Stimulated activated CD4-positive, alpha-beta T cell treated with anti-CD3 and anti-CD28 coated beads, TNF-alpha, amount 100 ng/mL, for 48 hours (primary cell): ENCODE measurements at places on chromosomes 7 and 10.
A peak's percentile ranks its signal among the peaks of the same experiment; 100 is the strongest.

GRCh38 chr10:98242823-98243222 lies 25.2 kb downstream of the LOXL4 start:
- no peak for DNase-seq

DNA sequence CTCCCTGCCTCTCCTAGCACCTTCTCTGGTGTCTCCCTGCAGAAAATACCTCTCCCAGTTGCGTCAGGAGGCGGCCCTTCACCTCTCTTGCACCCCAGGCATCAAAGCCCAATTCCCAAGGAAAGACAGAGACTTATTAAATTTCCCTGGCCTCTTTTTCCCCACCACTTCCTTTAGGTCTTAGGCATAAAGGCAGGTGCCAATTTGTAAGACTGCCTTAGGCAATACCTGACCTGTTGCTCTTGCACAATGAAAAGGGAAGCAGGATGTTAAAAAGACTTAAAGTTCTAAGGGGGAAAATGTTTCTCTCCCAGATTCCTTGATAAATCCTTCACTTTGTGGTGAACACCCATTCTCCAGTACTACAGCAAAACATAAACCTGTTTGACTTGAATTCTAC lies 186.7 kb downstream of the SLC25A13 start:
- DNase-seq: no peak

- no peak for DNase-seq
These were observed 149.7 kb downstream of the RNF216 start for GRCh38 chr7:5631752-5632151.

DNA sequence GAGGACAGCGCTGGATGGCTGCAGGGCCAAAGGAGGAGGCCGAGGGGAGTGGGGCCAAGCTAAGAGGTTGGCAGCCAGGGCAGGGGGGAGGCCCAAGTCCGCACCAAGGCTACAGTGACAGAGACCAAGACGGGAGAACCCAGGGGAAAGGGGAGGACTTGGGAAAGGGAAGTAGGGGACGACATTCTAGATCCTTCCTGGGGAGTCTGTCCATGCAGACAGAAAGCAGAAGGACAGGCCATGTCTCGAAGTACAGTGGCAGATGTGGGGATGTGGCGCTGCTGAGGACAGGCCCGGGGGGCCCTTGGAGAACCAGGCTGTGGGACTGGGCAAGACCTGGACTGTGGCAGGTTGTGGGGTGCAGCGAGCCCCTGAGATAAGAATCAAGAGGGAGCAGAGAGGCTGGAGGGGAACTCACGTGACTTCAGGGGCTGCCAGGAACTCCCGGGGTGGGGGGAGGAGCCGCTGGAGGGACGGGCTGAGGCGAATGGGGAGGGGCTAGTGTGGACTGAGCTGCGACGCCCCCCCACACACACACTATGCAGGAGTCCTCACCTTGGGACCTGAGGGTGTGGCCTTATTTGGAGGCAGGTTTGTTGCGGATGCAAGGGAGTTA lies 68.5 kb upstream of the TNRC18 start:
- DNase-seq: no peak

DNA sequence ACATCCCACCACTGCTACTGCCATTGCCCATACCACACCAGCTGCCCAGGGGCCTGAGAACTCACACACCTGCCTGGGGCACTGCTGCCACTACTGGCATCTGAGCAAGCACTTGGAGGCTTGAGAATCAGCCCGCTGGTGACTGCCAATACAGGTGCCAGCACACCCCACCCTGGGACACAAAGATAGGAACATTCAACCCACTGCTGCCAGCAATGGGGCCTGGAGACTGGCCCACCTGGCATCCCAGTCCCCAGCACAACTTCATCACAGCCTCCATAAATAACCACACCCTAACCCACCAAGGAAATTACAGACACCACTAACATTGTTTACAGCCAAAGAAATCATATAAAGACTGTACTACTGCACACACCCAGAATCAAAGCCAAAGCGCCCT lies 115.9 kb downstream of the SLC16A9 start:
- no peak for DNase-seq

- DNase-seq: no peak
These were observed 17.0 kb downstream of the TRPV5 start for GRCh38 chr7:142916508-142916907.

- DNase-seq: peak; percentile 46
These were observed 29.3 kb upstream of the ADD3 start for GRCh38 chr10:109978481-109978880.

GRCh38 chr10:131251146-131251541 lies 60.4 kb downstream of the TCERG1L start:
- DNase-seq: no peak

GRCh38 chr7:93629291-93629801 lies 54.8 kb upstream of the CALCR start:
- no peak for DNase-seq

GRCh38 chr7:102823390-102824119 lies 74.8 kb downstream of the FAM185A start:
- DNase-seq: no peak

DNA sequence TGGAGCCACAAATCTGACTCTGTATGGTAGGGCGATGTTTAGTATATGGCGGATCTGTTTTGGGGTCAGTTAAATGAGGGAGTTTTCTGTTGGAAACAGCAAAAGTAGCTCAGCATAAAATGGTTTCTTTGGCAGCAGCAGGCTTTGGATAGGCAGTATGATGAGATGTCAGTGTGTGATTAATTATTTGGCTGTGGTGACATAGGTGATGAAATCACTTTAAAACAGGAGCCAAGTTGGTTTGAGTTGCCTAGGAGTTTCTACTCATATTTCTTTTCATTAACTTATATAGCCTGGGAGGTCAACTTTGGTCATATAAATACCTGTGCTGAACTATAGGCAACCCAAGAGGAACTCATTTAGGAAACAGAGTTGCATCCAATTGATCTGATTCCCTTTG lies 291.2 kb downstream of the LRMDA start:
- DNase-seq: no peak

GRCh38 chr10:112229096-112229495 lies 45.5 kb upstream of the GPAM start:
- DNase-seq: no peak

DNA sequence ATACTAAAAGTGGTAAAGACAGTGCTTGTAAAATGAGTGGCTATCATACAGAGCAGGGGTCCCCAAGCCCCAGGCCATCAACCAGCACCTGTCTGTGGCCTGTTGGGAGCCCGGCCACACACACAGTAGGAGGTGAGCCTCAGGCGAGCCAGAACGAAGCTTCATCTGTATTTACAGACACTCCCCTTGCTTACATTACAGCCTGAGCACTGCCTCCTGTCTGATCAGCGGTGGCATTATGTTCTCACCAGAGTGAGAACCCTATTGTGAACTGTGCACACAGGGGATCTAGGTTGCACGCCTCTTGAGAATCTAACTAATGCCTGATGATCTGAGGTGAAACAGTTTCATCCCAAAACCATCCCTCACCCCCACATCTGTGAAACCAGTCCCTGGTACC lies 58.7 kb downstream of the ITGA8 start:
- DNase-seq: no peak
